Colonic mucosa (tissue), 4 donors: ENCODE measurements at places on chromosomes 13 and 19. TPM values are rescaled to one million over a fixed set of nuclear protein-coding genes. Genes with fewer than 3 reads are reported as not detected.

DNA sequence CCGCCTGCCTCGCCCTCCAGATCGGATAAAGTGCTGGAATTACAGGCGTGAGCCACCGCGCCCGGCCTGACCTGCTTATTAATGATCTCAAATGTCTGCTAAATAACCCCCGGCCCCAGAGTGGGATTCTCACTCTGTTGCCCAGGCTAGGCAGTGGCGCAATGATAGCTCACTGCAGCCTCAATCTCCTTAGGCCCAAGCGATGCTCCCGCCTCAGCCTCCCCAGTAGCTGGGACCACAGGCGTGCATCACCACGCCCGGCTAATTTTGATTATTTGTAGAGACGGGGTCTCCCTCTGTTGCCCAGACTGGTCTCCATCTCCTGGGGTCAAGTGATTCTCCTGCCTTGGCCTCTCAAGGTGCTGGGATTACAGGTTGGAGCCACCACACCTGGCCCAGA is 626 bp upstream of the ATP5F1D start:
- no peak for DNase-seq

GRCh38 chr19:49355909-49356353 is 6.3 kb downstream of the TEAD2 start:
- DNase-seq = no peak

GRCh38 chr13:39415008-39415802 is 187.8 kb downstream of the LHFPL6 start:
- peak; percentile 20 for DNase-seq

DNA sequence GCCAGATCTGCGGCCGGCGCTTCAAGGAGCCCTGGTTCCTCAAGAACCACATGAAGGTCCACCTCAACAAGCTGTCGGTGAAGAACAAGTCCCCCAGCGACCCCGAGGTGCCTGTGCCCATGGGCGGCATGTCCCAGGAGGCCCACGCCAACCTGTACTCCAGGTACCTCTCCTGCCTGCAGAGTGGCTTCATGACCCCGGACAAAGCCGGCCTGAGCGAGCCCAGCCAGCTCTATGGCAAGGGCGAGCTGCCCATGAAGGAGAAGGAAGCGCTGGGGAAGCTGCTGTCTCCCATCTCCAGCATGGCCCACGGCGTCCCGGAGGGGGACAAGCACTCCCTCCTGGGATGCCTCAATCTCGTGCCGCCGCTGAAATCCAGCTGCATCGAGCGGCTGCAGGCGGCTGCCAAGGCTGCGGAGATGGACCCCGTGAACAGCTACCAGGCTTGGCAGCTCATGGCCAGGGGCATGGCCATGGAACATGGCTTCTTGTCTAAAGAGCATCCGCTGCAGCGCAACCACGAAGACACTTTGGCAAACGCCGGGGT is 72.6 kb downstream of the ZNF536 start:
- no peak for DNase-seq

ZNF541 gene
- total RNA-seq = 0.21 TPM

GRCh38 chr13:111950697-111951096 is 116.3 kb upstream of the SOX1 start:
- no peak for DNase-seq

EID2B gene
- total RNA-seq = 0.22 TPM

PSG6 gene
- total RNA-seq = not detected

DNA sequence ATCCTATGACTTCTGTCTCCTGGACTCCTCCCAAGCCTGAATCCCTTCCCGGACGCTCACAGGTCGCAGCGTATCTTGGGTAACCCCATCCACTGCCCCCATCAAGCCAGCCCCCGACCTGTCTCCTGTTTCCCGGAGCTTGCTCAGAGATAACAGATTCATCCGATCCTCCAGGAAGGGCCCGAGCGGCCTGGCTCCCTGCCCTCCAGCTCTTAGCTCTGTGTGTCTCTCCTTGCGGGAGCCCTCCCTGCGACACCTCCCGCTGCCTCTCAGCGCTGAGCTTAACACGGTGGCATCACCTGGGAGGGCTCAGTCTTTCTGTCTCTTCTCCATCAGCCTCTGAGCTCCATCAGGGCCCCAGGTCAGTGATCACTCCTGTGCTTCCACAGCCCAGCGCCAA is 4.3 kb upstream of the TMEM255B start:
- DNase-seq = no peak

- DNase-seq = peak; percentile 44
These were observed at the start of gene MLNR for GRCh38 chr13:49220036-49220855. Gene MLNR, plus strand, starts transcription at chr13:49220338. Its CDS starts 0 bp downstream, at chr13:49220338.
